ENCODE measurements at places on chromosomes 1 and 21.

- DNase-seq = no peak
These were observed 188.5 kb downstream of the PRDM2 start for GRCh38 chr1:13888351-13888986.

- DNase-seq = peak; percentile 71
These were observed 5.0 kb upstream of the EFNA3 start for GRCh38 chr1:155073377-155074242.

DNA sequence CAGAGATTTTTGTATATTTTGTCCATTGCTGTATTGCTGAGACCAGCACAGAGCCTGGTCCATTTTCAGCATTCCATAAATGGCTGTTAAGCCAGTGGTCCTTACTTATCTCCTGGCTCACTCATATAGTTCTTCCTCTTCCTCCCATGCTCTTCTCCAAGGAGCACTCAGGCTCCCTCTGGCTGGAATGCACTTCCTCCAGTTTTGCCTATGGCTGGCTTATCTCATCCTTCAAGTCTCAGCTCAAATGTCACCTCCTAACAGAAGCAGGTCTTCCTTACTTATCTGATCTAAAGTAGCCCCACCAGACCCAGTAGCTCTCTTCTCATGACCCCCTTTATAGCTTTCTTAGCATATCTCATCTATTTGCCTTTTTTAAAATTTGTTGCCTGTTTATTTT lies 146.9 kb downstream of the SLC30A10 start:
- no peak for DNase-seq

DNA sequence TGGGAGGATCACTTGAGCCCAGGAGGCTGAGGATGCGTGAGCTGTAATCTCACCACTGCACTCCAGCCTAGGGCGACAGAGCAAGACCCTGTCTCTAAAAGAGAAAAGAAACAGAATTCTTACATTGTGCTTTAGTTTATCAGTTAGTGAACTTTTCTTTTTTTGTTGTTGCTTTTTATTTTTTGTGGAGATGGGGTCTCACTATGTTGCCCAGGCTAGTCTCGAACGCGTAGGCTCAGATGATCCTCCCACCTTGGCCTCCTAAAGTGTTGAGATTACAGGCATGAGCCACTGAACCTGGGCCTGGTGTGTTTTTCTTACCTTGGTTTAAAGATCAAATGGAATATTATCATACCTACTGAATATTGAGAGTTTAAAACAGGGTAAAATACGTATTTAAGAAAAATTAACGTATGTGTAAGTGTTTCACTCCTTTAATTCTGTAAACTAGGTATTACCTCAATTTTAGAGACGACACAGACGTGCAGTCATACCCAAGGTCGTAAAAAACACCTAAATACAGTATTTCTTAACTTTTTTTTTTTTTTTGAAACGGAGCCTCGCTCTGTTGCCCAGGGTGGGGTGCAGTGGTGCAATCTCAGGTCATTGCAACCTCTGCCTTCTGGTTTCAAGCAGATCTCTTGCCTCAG lies 39.6 kb downstream of the KIF1B start:
- no peak for DNase-seq

GRCh38 chr1:147890177-147890790 lies 12.3 kb upstream of the GJA8 start:
- peak; percentile 4 for DNase-seq

GRCh38 chr1:20354610-20355009 lies 63.9 kb downstream of the VWA5B1 start:
- no peak for DNase-seq

DNA sequence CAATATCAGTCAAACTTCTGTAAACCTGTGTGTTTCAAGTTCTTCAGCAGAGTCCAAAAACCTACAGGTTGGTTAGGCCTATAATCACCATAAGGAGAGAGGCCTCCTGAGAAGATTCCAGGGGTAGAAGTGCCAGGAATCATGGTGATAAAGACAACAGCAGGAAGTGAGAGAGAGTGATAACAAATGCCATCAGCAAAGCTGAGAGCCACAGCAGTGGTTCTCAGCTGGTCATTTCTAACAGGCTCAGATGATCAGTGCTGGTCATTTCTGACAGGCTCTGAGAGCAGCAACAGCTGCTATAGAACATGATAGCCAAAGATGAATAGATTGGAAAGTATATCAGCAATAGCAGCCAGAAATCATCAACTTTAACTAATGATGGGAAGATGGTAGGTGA lies 101.3 kb downstream of the TYW3 start:
- no peak for DNase-seq

GRCh38 chr21:16993416-16994038 lies 519.3 kb upstream of the CXADR start:
- no peak for DNase-seq

DNA sequence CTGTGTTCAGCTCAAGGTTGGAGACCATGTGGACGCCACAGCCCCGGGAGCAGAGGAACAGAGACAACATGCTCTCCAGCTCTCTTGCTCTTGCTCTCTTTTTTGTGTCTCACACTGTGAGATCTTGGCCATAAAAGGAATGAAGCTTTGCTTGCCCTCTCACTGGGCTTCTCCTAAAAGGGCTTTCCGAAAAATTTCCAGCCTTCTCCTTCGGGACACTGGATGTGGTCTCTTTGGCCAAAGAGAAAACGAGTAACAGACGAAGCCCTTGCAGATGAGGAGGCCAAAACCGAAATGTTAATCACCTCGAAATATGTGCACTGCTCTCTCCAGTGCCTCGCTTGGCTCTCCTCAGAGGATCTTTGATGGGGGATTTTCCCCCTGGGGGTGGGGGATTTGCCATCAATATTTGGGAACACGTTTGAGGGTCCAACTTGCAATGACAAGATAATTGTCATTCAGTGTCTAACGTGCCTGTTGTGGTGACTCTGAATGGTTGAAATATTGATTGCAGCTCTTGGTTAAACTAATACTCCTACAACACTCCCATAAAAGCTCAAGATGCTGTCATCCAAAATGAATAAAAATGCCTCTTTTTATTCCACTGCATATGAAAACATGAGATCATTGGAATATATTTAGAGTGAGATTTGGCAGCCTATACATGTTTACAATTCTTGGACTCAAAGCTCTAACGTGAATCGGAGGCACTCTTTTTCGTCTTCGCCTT lies 68.6 kb upstream of the ANGPTL1 start:
- DNase-seq = no peak

DNA sequence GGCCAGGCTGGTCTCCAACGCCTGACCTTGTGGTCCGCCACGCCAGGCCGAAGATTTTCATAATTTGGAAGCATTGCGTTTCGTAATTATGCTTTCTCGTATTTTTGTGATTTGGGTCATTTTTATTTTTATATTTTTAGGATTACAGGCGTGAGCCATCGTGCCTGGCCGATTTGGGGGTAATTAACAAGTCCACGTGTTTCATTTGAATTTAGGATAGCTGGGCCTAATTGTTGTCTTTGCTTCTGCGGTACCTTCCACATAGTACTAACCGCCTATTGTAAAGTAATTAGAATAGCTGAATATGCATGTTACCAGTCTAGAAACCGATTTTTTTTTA lies 1.0 kb downstream of the RCC1 start:
- DNase-seq = no peak

GRCh38 chr1:231601824-231602672 lies 24.5 kb upstream of the DISC1 start:
- no peak for DNase-seq

- DNase-seq = no peak
These were observed 6.1 kb upstream of the TINAGL1 start for GRCh38 chr1:31570228-31570627.

GRCh38 chr1:201024625-201024998 lies 1.1 kb upstream of the KIF21B start:
- no peak for DNase-seq

GRCh38 chr21:18023157-18023556 lies 204.0 kb upstream of the C21orf91 start:
- DNase-seq = no peak

- DNase-seq = no peak
These were observed 13.2 kb downstream of the SYT2 start for GRCh38 chr1:202697038-202697437.

- DNase-seq = no peak
These were observed 31.1 kb downstream of the PADI6 start for GRCh38 chr1:17403081-17403480.

Measured in GDM1 (cell line).